Stimulated activated memory B cell treated with anti-CD40 and anti-IgM and Interleukin-4, amounts not matched to agents 10 μg/mL and 1 μg/mL and 100 μg/mL, for 72 hours (primary cell): ENCODE measurements at places on chromosomes 6 and 20.
A peak's percentile ranks its signal among the peaks of the same experiment; 100 is the strongest.

DNA sequence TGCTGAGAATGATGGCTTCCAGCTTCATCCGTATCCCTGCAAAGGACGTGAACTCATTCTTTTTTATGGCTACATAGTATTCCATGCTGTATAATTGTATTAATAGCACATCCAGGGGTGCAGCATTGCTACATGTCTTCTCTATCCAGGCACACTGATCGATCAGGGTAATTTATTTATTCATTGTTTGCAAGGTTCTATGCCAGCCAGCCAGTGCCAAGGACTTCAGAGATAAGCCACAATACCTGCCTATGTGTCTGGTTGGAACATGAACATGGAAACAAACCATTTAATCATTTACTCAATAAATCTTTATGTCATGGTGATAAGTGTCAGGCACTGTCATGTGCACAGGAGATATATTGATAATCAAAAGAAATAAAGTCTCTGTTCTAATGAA lies 5.8 kb upstream of the OR2B3 start:
- no peak for ATAC-seq

GRCh38 chr6:105400501-105400900 lies 2.4 kb downstream of the PREP start:
- no peak for ATAC-seq

GRCh38 chr6:74946961-74947360 lies 258.9 kb downstream of the COL12A1 start:
- ATAC-seq, result no peak

DNA sequence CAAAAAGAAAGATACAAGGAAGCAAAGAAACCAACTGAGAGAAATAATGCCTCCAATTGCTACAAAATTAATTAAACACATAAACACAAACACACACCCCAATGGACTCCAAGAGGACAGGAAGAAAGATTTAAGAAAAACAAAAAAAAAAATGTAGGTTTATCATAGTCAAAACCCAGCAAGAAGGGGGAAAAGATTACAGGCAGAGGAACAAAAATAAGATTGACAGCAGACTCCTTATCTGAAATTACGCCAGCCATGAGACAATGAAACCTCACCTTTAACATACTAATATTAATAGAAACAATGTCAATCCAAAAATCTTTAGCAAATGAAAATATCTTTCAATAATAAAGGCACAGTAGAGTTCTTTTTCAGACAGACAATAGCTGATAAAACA lies 155.8 kb downstream of the RNGTT start:
- no peak for ATAC-seq

DNA sequence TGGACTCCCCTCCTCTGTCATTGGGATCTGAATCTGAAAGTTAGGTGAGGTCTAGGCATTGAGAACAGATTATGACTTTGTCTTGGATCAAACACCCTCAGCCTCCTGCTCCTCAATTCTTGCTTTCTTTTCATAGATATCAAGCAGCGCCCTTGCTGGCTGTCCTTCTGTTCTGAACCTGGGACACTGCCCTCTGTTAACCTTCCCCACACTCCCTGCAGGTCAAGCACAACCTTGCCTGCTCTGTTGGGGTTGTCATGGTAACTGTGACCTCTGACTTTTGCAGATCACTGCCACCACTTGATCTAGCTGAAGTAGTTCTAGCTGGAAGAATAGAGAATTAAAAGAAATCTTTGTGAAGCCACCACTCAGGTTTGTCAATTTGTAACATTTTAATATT lies 16.4 kb upstream of the MICA start:
- no peak for ATAC-seq

DNA sequence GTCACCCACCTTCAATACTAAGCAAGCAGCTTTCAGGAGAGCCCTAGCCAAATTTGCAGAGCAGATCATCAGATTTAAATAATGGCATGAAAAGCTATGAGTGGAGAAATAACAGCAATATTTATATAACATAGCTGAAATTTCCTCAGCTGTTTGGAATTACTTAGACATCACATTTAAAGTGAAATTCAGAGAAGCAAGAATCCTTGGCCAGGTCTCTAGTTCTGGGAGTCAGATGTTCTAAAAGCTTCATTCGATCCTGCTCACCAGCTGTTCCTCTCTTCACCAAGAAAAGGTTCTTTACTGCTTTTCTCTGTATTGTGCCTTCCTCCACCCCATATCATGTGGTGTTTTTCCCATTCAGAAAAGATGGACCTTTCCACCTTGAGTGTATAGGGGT lies 152.3 kb upstream of the JAG1 start:
- no peak for ATAC-seq

DNA sequence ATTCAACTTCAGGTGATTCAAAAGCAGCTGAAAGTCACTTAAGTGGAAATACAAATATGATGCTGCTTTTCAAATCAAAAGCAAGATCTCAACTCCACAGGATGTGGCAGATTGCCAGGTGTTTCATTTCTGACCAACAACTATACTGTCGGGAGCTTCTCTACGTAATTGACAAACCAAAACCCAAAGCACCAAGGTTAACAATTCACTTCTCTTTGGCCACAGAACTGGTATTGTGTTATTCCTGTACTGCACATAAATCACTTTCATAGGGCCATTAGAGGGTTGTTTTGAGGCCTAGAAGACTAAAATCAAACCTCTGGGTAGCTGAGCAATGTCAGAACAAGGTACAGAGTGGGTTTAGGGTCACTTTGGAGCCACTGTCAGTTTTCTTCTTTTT lies 169.7 kb downstream of the HAO1 start:
- peak; percentile 71 for ATAC-seq

- ATAC-seq, result no peak
These were observed 5.6 kb downstream of the CYP24A1 start for GRCh38 chr20:54167909-54168872.

- ATAC-seq, result no peak
These were observed 94.7 kb downstream of the ADTRP start for GRCh38 chr6:11683871-11684270.

DNA sequence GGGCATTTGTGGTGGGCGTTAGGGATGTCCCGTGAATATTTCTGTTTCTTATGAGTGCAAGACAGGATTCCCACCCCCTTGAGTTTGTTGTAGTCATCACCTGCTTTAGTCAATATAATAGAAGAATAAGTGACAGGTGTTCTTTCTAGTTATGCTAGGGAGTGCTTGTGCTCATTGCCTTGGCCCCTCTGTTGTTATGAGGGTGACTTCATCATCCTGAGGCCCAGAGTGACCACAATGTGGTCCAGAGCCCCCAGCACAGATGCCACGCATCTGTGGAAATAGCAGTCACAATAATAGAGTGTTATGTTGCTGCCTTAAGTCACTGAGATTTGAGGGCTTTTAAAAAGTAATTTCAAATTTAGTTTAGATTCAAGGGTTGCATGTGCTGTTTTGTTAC lies 42.4 kb downstream of the GGTLC1 start:
- ATAC-seq, result no peak

- ATAC-seq, result no peak
These were observed 99.9 kb upstream of the PMEPA1 start for GRCh38 chr20:57809661-57810172.

DNA sequence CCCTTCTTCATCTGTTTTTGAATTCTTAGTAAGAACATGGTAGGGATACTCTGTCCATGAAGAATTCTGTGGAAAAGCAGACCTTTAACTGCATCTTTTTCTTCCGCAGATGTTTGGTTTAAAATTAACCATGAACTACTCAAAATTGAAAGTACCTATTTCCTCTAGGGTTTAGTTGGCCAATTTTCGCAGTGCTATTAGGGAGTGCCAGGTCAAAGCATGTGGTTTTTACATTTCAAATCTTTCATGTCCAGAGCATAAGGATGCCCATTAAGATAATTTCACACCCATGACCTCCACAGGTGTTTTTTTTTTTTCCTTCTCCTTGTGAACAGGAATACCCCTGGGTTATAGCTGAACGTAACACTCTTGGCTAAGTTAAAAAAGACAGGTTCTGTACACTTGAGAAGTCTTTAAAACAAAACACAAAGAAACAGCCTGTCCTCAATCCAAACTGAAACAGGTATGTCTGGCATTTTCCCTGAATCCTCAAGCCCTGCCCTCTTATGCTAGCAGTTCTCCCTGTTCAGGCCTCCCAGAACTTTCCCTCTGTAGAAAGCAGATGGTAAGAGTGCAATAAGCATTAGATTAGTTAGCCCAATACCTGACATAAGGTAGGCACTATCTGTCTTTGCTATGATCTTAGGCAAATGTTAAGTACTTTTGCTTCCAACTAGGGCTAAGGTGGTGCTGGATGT lies 67.1 kb downstream of the ELOVL5 start:
- ATAC-seq, result no peak

- peak; percentile 32 for ATAC-seq
These were observed 343.1 kb downstream of the ZFAND3 start for GRCh38 chr6:38162493-38163185.

DNA sequence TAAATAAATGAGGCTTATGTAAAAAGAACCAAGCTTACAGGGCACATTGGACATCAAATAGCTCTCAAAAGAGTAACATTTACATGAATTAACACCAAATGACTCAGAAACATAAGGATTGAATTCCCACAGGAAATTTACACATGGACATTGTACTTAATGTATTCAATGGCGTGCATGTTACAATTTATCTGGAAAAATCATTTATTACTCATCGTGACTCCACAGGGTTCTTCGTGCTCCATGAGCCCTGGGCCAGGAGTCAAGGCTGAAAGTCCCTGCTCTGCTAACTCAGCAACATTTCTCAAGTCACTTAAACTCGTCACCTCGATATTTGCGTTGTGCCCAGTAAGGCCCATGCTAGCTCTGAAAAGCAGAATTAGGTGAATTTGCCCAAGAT lies 158.5 kb downstream of the PHACTR1 start:
- no peak for ATAC-seq

DNA sequence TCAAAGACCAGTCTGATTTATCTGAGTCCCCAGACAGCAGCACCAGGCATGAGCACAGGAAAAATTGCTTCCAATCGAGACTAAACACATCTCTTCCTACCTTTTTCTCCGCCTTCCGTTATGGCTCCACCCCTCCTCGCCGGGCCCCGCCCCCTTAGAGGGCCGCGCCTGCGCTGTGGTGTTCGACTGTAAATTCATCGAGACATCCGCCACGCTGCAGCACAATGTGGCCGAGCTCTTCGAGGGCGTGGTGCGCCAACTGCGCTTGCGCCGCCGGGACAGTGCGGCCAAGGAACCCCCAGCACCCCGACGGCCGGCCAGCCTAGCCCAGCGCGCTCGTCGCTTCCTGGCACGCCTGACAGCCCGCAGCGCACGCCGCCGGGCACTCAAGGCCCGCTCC lies 8.9 kb downstream of the REM1 start:
- no peak for ATAC-seq

DNA sequence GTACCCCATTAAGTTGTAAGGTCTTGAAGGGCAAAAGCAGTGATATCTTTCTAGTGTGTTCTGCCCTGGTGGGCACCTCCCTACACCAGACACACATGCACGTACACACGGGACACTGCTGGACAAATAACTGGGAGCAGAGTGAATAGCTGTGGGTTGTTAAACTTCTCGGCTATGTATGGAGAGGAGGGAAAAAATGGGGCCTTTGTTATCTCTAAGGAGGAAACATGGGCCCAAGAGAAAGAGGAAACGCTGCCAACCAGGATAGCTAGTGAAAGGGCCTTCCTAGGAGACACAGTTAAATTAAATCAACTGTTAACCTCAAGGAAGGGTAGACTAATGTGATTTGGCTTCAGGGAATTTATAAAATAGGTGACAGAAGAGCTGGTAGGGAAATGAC lies 169.7 kb downstream of the MYLK4 start:
- ATAC-seq, result no peak

GRCh38 chr6:2853769-2854395 lies 12.2 kb upstream of the SERPINB1 start:
- peak; percentile 65 for ATAC-seq

- no peak for ATAC-seq
These were observed 87.6 kb upstream of the FRMD1 start for GRCh38 chr6:168166627-168167026.

GRCh38 chr6:165616116-165616515 lies 46.9 kb downstream of the PDE10A start:
- ATAC-seq, result no peak

GRCh38 chr6:13554929-13555333 lies 19.5 kb upstream of the SIRT5 start:
- no peak for ATAC-seq

- ATAC-seq, result peak; percentile 78
These were observed at the start of gene WFDC10A for GRCh38 chr20:45629496-45630100. WFDC10A (plus strand) TSS chr20:45629739; CDS start chr20:45629814, 75 bp downstream.

GRCh38 chr6:64685401-64685800 lies 1021.6 kb downstream of the EYS start:
- no peak for ATAC-seq

DNA sequence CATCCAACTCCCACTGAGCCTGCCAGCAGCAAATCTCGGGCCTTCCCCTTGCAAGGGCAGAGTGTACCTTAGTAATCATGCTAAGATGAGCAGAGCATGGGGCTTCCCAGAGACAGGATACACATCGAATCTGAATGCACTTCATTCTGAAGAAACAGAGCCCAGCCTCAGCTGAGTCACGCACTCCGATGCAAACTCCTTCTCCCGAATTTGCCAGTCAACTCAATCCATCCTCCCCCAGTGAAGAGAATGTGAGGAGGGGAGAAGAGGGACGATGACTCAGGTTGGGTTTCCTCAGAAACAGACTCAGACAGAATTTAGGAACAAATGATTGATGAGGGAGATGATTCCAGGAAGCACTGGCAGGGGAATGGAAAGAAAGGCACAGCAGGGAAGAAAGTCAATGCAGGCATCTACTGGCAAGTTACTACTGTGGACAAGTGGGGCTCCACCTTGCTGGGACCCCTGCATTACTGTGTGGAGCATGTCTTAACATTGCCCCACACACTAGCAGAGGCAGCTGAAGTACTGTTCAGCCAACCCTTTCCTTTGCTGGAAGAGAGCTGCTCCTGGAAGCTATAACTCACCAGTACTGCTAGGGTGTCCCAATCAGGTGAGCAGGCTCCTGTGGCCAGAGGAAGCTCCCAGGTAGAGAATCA lies 251.6 kb downstream of the ADGB start:
- peak; percentile 61 for ATAC-seq

DNA sequence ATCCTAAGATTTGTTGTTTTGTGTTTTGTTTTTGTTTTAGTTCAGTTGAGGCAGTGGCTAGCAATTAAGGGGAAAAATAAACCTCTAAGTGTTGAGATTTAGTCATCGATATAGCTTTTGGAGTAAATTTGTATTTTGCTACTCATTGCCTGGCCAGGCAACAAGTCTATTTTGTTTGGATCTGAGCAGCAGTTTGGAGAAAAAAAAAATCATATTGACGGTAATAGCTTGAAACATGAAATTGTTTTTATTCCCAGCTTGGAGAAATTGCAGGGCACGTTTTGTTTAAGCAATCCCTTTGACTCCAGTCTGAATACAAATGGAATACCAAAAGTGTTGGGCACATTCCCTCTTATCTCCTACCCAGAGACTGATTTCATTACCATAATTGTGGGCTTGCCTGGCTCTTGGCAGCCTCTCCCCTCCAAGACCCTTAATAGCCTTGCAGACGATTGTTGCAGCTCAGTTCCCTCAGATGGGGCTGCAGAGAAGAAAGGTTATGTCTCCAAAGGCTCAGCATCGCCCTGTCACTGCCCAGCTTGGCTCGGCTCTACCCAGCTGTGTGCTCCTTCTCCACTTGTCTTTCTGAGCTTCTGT lies 56.0 kb downstream of the ISM1 start:
- no peak for ATAC-seq

- ATAC-seq, result no peak
These were observed 634.4 kb downstream of the DHX35 start for GRCh38 chr20:39596554-39596953.
